ENCODE measurements at places on chromosomes 4 and X.

DNA sequence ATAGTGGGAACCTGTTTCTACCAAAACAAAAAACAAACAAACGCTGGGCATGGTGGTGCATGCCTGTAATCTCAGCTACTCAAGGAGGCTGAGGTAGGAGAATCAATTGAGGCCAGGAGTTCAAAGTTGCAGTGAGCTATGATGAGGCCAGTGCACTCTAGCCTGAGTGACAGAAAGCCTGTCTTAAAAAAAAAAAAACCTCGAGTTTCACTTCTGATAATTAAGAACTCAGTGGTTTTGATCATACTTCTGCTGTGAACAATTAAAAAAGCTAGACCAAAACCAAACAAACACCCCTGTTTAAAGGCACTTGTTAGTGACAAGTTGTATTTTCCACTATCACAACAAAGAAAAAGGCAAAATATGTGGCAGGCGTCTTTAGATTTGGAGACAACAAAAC lies 15.0 kb upstream of the UBE2D3 start:
- DNase-seq: no peak

DNA sequence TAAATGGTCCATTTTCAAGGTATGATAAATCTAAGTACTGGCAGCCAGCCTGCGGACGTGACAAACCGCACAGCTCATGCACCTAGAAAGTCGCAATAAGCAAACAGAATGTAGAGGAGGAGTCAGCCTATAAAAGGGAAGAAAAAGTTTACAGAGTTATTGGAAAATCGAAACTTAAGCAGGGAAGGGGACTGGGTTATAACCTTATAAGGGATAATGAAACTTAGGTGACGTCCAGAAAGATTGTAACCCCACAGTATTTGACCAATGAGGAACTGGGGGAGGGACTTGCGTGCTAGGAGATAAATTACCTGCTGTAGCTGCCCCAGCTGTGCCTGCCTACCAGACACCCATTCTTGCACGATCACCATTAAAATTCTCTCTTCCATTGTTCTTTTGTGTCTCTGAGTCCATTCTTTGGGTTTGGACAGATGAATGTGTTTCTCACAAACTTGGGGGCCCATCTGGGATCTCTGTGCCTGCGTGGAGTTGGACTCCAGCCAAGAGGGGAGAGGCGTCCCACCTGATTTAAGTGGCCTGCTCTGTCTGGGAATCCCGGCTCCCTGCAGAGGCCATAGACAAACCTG lies 61.0 kb downstream of the ZCCHC12 start:
- no peak for DNase-seq

DNA sequence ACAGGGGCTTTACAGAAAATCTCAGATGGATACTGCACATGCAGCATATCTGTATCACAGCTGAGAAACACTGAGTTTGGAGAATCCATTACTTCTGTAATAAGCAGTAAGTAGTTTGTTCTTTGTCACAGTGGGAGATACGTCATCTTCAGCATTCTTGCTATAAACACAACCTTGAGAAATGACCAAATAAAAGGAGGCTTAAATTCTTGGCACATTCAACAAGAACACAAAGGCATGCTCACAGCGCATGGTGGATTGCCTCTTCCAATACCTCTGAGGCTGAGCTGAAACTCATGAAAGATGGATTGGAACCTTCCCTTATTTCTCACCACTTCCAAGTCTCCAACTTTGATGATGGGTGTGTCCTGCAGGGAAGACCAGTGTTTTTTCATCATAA lies 54.5 kb downstream of the ANXA5 start:
- DNase-seq: no peak

DNA sequence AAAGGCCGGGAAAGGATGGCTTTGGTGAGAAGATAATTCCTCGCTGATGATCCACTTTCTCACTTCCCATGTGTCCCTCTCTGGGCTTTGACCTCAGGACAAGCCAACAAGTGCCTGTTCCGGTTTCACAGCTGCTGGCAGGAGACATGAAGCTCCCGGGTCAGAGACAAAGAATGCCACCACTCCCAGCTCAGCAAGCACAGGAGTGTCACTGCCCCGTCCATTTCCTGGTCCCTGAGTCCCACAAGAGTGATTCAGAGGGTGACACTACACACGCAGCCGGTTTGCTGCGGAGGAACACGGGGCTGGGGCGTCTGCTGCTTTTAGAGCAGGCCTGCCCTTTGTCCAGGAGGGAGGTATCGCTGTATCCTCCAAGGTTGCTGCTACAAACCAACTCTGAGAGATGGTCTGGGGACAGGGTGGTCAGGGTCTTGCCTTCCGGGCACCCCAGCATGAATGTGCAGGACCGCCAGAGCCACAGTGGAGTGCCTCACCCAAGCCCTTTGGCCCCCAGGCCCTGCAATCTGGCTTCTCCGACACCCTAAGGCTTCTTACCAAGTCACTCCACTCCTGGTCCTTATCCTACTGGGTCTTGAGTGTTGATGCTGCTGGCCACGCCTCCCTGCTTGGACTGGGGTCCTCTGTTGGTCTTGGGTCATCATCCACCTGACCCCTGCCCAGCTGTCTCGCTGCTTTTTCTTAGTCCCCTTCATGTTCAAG lies 49.5 kb downstream of the CPZ start:
- no peak for DNase-seq

- DNase-seq: no peak
Observed at GRCh38 chr4:83125738-83126141, 11.2 kb upstream of the PLAC8 start.

DNA sequence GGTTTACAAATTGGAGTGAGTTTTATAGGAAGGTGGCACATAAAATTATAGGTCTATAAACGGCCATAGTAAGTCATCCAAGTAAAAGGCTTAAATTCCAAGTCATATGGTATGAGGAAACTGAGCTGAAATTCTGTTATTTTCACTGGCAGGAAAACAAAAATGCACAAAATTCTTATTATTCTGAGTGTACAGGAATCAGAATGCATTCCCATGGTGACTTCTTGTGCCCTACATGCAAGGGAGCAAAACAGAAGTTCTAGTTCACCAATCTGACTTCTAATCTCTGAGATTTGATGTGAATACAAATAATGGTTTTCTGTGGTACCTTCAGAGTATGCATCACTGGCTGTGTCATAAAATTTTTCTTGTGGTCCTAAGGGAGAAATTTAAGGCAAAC lies 102.9 kb downstream of the CLCN4 start:
- DNase-seq: no peak

- DNase-seq: no peak
Observed at GRCh38 chr4:143389579-143390195, 53.0 kb downstream of the GAB1 start.

DNA sequence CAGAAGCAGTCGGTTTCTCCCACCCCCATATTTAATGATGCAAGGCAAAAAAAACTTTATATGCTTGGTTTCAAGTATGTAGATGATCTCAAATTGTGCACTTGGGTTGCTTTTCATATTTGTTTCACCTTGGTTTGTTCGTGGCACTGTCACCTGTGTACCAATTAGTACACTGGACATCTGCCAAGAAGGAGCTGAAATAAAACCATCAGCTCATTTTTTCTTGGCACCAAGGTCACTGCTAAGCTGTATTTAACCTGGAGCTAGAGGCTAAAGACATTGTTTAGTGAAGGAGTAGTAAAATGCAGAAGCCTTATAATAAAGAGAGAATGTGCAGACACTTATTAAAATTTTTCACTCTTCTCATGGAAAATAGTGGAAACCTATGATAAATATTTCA lies 430.8 kb downstream of the ARHGAP24 start:
- no peak for DNase-seq

DNA sequence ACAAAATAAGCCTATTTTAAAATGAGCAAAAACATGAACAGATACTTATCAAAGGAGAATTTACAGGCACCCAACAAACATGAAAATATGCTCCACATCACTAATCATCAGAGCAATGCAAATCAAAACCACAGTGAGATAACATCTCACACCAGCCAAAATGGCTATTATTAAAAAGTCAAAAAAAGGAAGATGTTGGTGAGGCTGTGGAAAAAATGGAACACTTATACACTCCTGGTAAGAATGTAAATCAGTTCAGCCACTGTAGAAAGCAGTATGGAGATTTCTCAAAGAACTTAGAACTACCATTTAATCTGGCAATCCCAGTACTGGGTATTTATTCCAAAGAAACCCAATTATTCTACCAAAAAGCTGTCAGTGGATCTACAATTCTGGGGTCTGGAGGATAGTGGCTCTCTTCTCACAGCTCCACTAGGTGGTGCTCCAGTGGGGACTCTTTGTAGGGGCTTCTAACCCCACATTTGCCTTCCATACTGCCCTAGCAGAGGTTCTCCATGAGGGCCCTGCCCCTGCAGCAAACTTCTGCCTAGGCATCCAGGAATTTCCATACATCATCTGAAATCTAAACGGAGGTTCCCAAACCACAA lies 9.1 kb upstream of the ZNF732 start:
- DNase-seq: no peak

DNA sequence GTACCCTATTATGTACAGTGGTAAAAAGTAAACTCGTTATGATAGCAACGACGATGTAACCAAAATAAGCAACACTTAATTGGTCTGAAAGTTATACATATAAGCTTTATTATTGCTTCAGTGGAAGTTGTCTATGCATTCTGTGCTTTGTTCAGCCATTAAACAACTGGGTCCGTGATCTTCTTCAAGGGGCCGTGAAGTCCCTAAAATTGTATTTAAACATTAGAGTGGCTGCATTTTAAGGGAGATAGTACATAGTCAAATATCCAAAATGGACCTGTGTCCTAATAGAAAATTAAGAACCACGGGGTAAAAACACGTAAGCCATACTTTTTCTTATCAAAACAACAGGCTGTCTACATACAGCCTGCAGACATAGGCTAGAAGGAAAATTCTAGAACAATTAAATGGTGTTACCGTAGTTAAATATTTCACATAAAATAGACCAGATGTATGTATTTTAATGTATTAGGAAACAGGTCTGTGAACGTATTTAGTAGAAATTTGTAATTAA lies 2.1 kb downstream of the GUCY1A1 start:
- no peak for DNase-seq

DNA sequence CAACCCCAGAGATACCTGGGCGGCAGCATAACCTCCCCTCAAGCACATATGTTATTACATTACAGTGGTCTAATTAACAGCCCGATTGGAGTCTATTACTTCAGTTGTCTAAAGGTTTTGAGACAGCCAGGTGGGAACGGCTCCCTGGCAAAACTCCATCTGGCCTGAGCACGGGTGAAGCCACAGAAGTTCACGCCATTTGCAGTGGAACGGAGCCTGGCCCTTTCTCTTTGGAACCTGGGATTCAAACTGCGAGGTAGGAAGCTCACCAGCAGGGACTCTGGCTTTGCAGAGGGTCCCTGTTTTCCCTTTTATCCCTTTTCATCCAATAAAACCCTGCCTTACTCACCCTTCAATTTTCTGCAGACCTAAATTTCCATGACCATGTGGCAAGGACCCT lies 45.9 kb upstream of the NEIL3 start:
- DNase-seq: no peak

DNA sequence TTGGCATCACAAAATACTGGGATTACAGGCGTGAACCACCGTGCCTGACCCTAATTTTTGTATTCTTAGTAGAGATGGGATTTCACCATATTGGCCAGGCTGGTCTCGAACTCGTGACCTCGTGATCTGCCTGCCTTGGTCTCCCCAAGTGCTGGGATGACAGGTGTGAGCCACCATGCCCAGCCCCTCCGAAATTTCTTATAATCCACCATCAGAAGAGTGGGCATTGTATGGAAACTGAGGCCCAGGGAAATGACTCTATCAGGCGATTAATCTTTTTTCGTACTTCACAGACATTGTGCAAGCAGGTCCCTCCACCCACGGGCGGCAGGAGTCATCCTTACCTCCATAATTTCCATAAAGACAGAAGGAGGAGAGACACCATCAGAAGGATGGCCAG lies 16.0 kb downstream of the CRLF2 start:
- no peak for DNase-seq

GRCh38 chr4:175729665-175730064 lies 82.4 kb downstream of the GPM6A start:
- DNase-seq: no peak

DNA sequence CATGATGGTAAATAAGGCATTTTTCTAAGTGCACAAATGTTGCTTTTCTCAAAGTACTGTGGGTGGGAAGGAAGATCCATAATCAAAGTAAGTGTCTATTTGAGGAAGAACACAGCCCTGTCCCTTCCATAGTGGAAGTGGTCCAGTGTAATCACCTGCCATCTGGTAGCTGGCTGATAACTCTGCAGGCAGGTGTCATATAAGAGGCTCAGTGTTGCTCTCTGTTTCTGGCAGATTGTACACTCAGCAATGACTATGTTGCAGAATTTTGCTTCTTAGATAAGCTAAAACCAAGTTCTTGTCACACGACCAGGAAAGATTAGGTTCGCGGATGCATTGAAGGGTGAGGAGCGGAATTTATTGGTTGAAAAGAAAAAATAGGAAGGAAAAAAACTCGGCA lies 20.9 kb downstream of the SAGE1 start:
- DNase-seq: no peak

DNA sequence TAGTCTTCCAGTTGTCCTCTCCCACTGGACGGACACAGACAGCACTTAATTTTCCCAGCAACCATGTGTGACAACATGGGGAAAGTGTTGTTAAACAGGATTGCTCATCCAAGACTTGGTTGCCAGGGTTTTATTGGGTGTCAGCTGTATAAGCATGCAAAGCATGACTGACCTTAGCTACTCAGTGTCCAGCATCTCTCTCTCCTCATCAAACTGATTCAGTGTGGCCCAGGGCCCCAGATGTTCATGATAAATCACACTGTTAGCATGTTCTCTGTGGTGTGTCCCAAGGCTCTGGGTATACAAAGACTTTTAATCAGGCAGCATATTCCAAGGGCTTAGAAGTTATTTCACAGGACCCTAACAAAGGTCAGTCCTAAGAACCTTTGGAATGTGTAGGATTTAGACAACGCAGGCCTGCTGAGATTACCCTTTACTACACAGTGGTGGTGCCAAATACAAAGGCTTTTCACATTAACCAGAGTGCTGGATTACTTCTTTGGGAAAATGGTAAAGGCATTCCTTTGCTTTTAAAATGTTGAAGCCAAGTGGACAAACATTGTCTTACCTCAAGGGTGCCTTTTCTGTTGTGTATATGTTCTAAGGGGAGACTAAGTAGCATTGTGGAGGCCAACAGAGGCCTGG lies 213.3 kb downstream of the GLUD2 start:
- no peak for DNase-seq

DNA sequence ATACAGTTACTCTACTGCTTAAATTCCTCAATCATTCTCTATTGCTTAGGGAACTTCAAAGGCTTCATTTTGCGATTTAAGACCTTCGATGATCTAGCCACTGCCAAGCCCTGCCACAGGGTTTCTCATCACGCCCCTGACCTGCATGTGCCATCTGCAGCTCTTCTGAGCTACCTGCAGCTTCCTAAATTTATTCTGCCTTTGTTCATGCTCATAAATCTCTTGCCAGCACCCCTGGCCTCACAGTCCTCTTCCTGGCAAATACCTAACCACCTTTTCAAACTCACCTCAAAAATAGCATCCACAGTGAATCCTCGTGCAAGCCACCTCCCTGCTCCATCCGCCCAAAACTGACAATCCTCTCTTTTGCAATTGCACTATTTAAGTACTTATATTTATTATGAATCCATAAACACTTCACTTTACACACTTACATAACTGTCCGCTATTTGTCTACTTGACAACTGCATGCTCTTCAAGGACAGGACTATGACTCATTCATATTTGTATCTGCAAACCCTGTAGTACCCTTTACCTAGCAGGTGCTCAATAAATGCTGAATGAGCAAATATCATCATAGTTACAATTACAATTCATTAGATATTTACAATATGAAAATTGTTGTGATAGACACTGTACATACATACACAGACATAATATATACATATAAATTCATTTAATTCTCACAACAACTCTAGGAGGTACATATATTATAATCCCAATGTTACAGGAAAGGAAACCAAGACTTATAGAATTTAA lies 280.0 kb upstream of the RASGEF1B start:
- DNase-seq: no peak
